Urinary bladder (tissue), 4 donors: ENCODE measurements at places on chromosomes 16 and 17. TPM values are rescaled to one million over a fixed set of nuclear protein-coding genes. Genes with fewer than 3 reads are reported as not detected.

CCL13 gene
- 1.6 TPM for total RNA-seq

DNA sequence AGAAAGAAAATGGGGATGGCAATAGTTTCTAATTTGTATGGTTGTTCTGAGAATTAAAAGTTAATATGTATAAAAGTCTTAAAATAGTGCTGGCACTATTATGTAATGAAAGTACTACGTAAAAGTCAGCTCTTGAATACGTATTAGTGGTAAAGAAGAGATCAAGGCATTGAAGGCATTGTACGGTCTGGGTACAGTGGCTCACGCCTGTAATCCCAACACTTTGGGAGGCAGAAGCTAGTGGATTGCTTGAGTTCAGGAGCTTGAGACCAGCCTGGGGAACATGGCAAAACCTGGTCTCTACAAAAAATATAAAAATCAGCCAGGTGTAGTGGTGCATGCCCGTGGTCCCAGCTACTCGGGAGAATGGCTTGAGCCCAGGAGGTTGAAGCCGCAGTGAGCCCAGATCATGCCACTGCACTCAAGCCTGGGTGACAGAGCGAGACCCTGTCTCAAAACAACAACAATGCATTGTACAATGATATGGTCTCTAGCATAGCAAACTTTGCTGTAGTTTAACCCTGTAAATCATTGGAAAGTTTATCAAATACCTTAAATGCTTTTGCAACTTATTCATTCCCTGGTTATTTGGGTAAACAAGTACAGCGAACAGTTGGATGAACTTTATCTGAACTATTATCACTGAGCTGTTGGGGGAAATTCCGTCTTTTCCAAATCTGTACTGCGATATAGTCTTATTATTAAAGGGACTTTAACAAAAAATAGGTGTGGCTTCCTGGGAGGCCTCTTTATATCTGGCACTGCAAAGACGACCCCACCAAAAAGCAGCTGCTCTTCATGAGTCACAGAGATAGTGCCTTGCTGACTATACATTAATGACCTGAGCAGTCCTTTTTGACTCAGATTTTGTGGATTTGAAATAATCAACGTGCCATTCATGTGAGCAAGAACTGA, 73.6 kb downstream of the GPRC5B start:
- DNase-seq, result no peak

DNA sequence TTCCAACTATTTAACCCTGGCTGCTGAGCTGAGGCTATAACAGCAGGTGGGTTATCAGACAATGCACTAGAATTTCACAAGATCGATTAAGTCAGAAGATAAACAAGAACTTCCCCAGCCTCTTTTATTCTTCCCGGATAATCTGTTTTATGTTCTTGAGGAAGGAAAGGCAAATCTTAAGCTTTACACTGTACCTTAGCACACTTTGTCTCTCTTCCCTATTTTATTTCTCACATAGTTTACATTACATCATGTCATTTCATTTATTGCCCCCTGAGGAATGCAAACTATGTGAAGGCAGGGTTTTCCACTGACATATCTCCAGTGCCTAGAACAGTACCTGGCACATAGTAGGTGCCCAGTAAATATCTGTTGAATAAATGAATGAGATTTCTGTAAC, 139.6 kb downstream of the SKAP1 start:
- no peak for DNase-seq

- DNase-seq, result no peak
These were observed 9.4 kb downstream of the OR4D2 start for GRCh38 chr17:58176200-58176599.
